ENCODE measurements at places on chromosomes 5 and 9.

GRCh38 chr5:178606269-178606668, 16.1 kb upstream of the COL23A1 start:
- no peak for DNase-seq

DNA sequence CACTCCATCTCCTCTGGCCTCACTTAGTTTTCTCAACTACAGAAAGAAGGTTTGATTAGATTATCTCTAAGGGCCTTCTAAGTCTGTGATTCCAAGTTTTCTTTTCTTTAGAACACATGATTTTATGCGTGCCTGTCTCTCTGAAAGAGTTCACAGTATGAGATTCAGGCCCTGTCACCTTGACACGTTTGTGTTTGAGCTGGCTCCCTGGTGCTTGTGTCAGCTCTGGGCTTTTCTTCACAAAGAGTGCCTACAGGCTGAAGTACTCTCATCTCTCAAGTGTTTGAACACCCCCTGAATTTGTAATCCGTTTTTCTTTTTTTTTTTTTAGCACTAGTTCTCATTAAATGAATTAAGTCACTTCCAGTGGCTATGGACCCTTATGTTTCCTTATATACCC, 306.9 kb upstream of the C9orf72 start:
- DNase-seq = no peak

DNA sequence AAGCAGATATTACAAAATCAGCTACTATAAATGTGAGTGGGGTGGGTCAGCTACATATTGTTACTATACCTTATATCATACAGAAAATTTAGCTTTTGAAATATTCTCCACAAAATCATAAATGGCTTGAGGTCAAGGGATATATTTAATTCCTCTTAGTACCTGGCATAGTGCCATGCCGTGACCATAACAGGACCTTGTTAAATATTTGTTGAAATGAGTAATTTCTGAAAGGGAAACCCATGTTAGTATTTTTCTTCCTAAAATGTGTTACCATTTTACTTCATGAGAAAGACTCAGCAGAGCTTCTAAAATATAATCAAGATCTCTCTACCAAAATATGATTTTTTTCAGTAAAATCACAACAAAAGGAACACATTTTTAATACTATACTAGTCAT, 14.8 kb downstream of the ATP10B start:
- no peak for DNase-seq

DNA sequence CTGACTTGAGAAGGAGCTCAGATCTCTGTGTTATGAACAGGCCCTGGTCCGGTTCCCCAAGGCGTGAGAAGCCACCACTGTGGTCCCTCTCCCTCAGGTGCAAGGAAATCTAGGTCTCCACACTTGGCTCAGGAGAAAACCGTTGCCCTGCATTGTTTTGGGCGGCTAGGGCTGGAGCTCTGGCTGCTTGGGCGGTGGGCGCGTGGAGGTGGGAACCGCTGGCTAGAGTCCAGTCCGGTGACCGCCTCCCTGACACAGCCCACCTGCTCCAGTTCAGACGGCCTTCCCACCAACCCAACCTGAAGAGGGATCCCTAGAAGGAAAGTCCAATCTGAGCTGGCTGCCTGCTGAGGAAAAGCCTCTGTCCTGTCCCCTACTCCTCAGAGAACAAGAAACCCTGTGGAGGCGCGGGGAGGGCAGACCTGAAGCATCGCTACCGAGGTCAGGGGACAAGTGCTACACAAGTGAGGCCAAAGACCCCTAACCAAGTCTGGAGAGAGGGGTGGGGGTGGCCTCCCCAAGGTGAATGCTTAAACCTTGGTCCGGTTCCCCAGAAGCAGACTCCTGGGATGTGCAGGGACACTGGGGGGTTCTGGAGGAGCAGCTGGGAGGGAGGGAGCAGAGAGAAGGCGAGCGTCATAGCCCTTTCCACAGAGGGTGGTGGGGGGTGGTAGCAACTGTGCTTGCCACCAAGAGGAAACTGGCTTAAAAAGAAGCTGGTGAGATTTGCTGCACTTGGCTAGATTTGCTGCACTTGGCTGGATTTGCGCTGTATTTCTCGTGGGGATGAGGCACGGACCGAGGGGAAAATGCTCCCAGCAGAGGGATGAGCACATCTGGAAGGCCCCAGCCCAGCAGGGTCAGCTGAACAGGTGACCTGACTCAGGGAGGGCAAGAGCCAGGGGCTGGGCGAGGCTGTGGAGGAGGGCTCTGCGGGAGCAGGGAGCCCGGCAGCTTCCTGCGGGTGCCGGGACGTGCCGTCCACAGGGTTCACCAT, 65.2 kb downstream of the RAPGEF1 start:
- no peak for DNase-seq

DNA sequence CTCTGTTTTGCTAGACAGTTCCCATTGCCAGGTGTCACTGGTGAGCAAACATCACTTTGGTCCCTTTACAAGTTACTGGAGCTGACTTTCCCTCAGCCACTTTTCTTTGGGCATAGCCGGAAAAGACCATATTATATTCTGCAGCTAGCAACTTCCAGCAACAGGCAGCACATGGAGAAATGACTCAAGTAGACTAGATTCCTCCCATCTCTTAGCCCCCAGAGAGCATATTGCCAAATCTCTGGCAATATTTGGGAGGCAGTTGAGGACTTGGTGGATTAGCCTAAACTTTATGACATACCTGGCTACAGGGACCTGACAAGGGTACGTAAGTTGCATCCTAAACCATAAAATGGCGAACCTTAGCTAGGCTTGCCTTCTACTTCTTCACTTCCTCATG, 204.7 kb upstream of the MPDZ start:
- DNase-seq = no peak

DNA sequence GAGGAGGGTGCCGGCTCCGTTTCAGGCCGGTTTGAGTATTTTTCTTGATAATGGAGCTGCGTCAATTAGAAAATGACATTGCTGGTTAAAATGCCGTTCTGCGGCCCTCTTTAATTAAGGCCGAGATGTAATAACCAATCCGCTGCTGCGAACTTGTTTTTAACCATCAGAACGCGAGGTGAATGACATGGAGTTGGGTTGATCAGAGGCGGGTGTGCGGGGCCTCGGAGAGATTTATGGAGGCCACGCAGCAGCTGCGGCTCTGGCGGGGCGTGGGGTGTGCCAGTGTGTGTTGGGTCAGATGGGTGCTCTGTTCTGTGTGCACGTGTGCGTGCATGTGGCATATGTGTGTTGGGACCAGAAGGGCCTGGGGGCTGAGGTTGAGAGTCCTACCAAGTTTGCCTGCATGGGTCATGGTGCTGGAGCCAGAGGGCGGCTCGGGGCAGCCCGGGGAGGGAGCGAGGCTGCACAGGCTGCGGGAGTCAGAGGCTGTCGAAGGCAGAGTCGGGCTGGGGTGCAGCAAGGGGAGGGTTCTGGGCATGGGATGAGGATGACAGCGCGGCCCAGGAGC, 25.4 kb downstream of the RXRA start:
- DNase-seq = no peak

Data from COR-L47 (cell line).